ENCODE measurements at places on chromosomes 6 and 20.

DNA sequence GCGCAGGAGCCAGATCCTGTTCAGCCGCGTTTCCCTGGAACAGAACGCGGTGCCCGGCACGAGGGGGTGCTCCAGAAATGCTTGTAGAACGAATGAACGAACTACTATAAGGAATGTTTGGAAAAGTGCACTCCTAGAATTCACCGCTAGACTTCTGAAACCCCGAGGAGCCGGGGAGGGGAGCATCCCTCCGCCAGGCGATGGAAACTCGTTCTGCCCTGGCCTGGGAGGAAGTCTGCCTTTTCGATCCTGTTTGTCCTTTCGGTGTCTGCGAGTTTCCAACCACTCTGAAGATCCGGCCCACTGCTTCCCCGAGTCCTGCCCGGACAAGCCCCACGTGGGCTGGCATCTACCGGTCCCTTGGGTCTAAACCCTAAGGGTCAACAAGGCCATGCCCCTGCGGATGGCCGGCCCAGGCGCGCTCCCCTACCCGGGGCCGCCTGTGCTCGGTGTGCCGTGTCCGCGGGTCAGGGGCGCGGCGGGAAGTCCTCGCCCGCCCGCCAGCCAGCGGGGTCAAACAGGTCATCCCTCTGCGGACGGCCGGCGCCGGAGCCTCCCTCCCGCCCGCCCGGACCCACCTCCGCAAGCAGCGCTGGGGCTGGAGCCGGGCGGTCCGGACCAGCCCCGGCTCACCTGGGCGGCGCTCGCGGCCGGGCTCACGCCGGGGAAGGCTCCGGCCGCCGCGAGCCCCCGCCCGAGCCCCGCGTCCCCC, 526 bp downstream of the SULF2 start:
- DNase-seq: no peak

DNA sequence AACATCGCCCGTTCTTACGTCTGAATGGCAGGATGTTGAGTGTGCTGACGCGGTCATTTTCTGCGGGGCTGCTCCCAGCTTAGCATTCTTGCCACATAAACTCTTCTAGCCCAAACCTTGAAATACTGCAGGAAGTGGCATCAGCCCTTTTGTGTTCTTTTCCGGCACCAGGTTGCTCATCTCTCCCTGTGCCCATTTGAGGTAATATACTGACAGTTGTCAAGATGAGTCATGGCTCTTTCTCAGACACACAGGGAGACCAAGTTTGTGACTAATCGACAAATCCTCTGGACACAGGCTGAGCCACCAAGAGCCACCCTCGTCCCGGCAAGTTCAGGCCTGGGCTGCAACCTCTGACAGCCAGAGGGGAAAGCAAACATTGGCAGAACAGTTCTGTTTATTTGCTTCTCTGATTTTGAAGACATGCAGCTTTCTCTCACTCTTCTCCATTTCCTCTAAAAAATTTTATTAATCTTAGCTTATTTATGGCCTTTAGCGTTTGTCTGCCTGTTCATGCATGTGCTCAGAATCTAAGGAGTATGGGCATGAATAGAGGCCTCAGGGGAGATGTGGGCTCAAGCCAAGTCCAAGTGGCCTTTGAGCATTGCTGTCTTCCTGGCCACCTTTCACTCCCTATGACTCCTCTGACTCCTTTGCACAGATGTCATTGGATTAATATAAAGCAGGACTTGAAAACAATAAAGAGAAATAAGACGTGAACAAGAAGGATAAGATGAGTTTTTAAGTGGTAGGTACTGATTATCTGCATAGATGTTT, 328.2 kb upstream of the JAG1 start:
- DNase-seq: peak; percentile 0

DNA sequence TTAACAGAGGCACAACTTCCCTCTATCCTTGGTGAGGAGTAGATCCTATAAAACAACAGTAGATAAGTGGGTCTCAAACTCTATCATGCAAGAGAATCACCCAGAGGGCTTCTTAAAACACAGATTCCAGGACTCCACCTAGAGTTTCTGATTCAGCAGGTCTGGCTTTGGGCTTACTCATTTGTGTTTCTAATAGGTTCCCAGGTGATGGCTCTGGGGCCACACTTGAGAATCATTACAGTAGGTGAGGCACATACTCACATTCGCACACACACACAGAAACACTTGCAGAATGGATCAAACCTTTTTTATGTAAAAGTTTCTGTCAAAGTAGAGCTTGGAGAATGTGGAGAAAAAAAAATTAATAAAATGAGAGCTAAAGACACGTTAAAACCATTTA, 52.4 kb downstream of the TMEM242 start:
- DNase-seq: no peak

DNA sequence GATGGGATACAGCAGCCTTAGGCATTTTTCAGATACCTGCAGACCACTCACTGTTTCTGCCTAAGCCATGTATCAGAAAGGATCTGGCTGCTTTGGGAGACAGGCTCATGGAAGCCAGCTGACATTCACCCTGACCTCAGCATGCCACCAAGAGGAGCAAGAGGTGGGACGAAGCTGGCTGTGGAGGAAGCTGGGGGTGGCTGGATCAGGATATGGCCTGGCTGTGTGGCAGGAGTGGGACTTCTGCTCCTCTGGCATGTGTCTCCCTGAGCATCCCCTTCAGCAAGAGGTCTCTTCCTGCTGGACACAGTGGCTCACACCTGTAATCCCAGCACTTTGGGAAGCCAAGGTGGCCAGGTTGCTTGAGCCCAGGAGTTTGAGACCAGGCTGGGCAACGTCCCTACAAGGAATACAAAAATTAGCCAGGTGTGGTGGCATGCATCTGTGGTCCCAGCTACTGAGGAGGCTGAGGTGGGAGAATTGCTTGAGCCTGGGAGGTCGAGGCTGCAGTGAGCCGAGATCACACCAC, 897 bp downstream of the ADIG start:
- DNase-seq: no peak
